ENCODE measurements at places on chromosomes 3 and 15. TPM values are rescaled to one million over a fixed set of nuclear protein-coding genes. Genes with fewer than 3 reads are reported as not detected.

DNA sequence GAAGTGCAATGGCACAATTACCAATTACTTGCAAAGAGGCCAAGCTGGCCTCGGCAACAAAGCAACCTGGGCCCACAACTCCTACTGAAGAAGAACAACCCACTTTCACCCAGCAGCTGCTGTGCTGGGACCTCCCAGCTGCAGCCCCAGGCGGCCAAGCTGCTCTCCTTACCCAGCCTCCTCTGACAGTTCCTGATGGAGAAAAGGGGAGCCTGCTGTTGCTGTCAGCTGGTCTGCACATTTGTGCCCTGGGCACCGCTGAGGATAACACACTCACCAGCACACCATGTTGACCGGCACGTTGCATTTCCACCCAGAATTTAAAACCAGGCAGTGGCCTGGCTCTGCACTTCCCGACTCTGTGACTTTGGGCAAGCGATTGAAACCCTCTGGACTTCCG, 33.6 kb downstream of the SSUH2 start:
- DNase-seq = no peak
- no peaks in the 10 kb centered on the region for H3K27me3 ChIP-seq
- H3K27ac ChIP-seq = no peak overlapping the region
- no peaks in the 10 kb centered on the region for H3K36me3 ChIP-seq
- 0 out of 2 replicates have a peak, but pooled peaks cover 6% of the 10 kb centered on the region for H3K4me1 ChIP-seq
- no peak overlapping the region for H3K4me3 ChIP-seq

GRCh38 chr3:16994854-16995525, 110.2 kb downstream of the PLCL2 start:
- H3K4me1 ChIP-seq = peaks cover 36% of the 10 kb centered on the region
- peak; percentile 93 for DNase-seq
- H3K4me3 ChIP-seq = no peak overlapping the region
- H3K27ac ChIP-seq = peak overlapping the region; percentile 89

- no peak overlapping the region for H3K4me3 ChIP-seq
- H3K4me1 ChIP-seq = peaks cover 20% of the 10 kb centered on the region
- no peaks in the 10 kb centered on the region for H3K36me3 ChIP-seq
- H3K27me3 ChIP-seq = no peaks in the 10 kb centered on the region
- DNase-seq = no peak
Observed at GRCh38 chr3:123783811-123784210, 100.3 kb downstream of the MYLK start.

DNA sequence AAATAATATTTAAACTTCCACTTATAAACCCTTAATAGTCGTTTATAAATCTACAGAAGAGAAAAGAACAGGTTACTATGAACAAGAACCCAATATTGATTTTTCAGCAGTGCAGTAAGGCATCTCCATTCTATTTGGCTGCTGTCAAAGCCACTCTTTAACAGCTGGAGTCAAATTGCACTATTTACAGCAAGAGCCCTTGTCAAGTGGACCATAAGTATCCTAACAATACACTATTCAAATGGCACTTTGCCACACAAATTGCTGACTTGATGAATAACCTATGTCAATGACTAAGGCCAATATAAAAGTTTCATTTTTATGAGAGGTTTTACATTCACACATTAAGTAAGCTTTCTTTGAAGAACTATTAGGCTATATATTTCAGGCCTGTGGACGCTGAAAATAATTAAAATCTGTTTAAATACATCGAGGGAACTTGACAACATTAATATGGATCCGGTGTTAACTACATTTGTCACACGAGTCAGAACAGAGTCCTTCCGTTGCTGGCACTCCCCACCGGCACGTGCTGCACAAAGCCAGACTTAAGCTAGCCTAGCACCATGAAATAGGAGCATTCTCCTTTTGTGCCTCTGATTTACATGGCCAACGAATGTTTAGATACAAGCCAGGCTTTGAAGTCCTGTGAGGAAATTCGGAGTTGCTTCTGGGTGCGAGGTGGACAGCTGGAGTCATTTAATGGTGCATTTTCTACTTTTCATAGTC, 100.5 kb downstream of the WDR72 start:
- DNase-seq = peak; percentile 29
- no peak overlapping the region for H3K27ac ChIP-seq
- 0 out of 2 replicates have a peak, but pooled peaks cover 4% of the 10 kb centered on the region for H3K27me3 ChIP-seq
- H3K4me3 ChIP-seq = no peak overlapping the region

DNA sequence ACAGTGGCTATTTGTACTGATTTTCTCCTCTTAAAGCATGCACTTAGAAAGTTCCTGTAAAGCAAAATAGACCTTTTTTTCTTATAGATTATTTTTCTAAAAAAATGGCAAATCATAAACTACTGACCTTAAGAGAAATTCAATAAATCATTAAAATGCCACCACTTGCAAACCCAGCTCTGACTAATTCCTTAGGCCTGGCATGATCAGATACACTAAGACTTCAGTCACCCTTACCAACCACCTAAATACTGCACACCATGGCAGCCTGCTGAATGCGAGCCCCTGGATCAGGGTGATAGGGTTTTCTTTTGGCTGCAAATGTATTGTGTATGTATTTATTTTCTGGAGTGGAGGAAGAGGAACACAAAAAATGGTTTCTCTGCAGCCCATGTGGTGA, 370.6 kb upstream of the TBL1XR1 start:
- H3K36me3 ChIP-seq = no peaks in the 10 kb centered on the region
- H3K4me1 ChIP-seq = no peaks in the 10 kb centered on the region
- DNase-seq = peak; percentile 40
- H3K27ac ChIP-seq = no peak overlapping the region

DNA sequence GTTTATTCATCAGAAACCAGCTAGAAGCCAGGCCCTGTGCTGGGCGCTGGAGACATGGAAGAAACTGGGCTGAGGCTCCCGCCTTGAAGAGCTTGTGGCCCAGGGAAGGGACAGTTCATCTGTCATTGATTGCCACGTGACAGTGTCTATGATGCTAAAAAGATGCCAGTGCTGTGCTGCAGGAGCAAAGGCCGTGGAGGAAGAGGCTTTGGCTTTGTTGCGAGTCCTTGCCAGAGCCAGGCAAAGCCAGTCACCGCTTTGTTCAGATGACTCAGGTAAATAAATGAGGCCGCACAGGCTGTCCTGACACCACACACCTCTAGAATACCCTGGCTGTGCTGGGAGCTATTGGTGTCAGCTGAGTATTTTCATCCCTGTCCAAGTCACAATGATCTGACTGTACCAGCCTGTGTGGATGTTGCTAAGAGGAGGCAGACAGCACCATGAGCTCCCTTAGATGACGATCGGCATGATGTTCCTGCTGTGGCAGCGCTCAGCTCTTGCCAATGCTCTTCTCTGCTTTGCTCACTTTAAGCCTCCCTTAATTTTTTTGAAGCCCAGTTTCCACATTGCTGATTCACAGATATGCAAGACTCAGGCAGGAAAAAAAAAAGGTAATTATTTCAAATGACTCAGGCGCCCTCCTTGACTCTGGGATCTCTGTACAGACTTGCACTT, 77.5 kb downstream of the CCNL1 start:
- H3K4me1 ChIP-seq = peaks cover 43% of the 10 kb centered on the region
- no peaks in the 10 kb centered on the region for H3K36me3 ChIP-seq
- H3K27me3 ChIP-seq = no peaks in the 10 kb centered on the region
- H3K4me3 ChIP-seq = peak overlapping the region; percentile 38
- peak; percentile 92 for DNase-seq

DNA sequence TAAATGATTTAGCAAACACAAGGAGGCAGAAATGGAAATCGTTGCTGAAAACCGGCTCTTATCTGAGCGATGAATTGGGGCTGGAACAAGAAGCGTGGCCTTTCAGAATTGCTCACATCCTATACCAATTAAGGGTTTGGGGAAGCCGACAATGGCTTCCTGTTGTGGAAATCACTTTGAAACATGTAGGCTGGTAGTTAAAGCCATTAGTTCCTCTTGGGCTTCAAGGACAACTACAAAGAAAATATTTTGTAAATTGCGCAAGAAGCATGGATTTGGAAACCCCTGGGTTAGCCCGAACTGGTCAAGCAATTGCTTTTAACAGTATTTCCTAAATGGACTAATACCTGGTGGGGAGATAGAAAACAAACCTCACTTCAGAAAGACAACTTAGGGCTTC, 182.4 kb downstream of the ADAMTS9 start:
- H3K4me1 ChIP-seq = no peaks in the 10 kb centered on the region
- H3K27me3 ChIP-seq = no peaks in the 10 kb centered on the region
- no peak overlapping the region for H3K27ac ChIP-seq
- no peaks in the 10 kb centered on the region for H3K36me3 ChIP-seq

The COL6A5 gene
- total RNA-seq = not detected

The EPHB1 gene
- total RNA-seq = 0.92 TPM

The CCDC39 gene
- total RNA-seq = not detected

The LPCAT4 gene
- total RNA-seq = 38.2 TPM
